ENCODE measurements at places on chromosomes 16 and 17.

DNA sequence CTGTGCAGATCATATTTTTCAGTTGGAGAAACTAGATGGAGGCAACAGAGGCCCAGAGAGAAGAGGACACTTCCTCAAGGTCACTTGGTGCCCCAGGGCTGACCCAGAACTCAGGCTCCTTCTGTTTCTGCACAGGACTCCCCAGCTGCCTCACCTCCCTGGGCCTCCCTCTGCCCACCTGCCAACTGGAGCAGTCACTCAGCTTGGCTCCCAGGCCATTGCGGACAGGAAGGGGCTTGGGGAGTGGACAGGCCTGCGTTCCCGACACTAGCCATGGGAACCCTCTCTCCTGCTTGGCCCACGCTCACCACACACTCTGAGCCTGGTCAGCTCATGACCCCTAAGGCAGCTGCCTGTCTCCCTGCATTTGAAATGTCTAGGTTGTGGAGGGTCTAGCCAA lies 78.1 kb upstream of the BRD7 start:
- DNase-seq = no peak

DNA sequence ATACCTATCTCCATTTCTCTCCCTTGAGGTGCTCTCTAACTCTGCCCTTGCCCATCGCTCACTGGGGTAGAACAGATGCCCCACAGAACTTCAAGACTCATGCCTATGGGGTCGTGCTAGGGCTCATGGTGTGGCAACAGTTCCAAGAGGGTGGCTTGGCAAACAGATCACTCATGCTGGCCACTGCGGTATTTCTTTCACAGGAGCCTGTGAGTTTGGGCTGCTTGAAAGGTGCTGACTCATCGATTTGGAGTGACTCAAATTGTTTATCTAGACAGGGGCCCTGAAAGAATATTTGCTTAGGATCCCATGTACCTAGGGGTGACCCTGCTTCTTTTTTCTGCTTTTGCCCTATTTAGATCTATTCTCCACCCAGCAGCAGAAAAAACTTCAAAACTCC lies 69.9 kb downstream of the IRX5 start:
- DNase-seq = peak; percentile 3

DNA sequence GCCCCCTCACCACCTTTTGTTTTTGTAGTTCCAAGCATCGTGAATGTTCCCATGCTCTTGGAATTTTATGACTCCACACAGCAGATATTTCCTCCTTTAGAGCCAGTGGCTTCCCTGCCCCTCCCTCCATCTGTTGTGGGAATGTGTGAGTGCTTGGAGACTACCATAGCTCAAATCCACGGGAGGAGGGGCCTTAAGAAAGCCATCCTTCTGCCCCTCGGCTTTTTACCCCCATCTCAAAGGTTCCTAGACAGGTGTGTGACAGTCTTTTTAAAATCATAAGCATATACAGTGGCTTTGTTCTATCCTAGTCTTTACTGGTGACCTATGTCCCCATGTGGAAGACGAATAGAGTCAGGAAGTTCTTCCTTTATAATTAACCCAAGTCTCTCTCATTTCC lies 47.2 kb downstream of the YPEL2 start:
- DNase-seq = peak; percentile 82

- no peak for DNase-seq
Observed at GRCh38 chr16:1028524-1029258, 43.9 kb upstream of the SSTR5 start.

DNA sequence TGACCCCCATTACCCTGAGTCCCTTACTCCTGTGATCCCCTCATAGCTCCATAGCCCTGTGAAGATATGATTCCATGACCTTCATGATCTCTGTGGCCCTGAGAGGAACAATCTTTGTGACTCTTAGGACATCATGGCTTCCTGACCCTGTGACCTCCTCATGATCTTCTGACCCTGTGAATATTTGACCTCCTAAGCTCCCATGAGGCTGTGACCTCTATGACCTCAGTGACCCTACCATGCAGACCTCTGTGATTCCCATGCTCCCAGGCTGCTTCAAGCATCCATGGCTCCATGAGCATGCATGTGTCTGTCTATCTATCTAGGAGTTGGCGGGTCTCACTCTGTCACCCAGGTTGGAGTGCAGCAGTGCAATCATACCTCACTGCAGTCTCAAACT lies 12.1 kb downstream of the RIPOR1 start:
- DNase-seq = no peak

DNA sequence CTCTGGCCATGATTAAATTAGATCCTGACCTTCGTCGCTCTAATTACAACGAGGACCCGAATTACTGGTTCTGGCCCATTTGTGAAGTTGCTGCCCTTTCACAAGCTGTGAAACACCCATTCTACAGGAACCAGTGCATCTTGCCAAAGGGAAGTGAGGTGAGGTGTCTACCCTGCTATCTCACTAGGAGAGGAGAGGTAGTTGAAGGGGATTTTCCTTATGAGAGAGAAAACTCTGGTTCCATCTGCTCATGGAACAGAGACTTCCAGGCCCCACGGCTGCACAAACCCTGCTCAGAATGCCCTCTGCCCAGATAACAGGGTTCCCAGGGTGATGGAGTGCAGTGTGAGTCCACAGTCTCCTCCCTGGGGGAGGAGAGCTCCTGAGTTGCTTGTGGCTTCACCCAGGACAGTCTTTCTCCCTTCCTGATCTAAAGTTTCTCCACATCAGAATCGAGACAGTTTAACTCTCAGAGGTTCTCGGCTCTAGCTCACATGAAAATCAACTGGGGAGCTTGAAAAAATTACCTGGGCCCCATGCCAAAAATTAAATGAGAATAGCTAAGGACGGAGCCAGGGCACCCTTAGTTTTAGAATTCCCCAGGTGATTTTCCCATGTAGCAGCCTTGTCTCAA lies 7.8 kb upstream of the SSTR2 start:
- no peak for DNase-seq

- DNase-seq = no peak
Observed at GRCh38 chr17:43808076-43808475, 24.9 kb downstream of the MPP3 start.

DNA sequence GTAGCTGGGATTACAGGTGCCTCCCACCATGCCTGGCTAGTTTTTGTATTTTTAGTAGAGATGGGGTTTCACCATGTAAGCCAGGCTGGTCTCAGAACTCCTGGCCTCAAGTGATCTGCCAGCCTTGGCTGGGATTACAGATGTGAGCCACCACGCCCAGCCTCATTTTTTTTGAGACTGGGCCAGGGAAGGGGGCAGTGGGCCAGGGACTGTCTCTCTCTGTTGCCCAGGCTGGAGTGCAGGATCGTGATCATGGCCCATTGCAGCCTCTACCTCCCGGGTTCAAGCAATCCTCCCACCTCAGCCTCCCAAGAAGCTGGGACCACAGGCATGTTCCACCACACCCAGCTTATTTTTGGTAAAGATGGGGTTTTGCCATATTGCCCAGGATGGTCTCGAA lies 16.0 kb downstream of the RSL1D1 start:
- no peak for DNase-seq

GRCh38 chr17:18966831-18967624 lies 15.1 kb downstream of the SLC5A10 start:
- no peak for DNase-seq

GRCh38 chr17:72969293-72969906 lies 123.1 kb downstream of the SLC39A11 start:
- DNase-seq = no peak

DNA sequence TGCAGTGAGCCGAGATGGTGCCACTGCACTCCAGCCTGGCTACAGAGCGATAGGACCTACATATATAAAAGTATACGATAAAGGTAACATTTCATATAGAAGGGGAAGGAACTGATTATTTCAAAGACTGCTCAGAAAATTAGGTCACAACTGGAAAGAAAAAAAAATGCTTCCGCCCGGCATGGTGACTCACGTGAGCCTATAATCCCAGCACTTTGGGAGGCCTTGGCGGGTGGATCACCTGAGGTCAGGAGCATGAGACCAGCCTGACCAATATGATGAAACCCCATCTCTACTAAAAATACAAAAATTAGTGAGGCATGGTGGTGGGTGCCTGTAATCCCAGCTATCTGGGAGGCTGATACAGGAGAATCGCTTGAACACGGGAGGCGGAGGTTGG lies 7.8 kb downstream of the TEX14 start:
- DNase-seq = no peak

- no peak for DNase-seq
Observed at GRCh38 chr17:56779898-56780777, 53.6 kb downstream of the C17orf67 start.

GRCh38 chr17:35942588-35943186 lies 826 bp downstream of the LYZL6 start:
- no peak for DNase-seq

DNA sequence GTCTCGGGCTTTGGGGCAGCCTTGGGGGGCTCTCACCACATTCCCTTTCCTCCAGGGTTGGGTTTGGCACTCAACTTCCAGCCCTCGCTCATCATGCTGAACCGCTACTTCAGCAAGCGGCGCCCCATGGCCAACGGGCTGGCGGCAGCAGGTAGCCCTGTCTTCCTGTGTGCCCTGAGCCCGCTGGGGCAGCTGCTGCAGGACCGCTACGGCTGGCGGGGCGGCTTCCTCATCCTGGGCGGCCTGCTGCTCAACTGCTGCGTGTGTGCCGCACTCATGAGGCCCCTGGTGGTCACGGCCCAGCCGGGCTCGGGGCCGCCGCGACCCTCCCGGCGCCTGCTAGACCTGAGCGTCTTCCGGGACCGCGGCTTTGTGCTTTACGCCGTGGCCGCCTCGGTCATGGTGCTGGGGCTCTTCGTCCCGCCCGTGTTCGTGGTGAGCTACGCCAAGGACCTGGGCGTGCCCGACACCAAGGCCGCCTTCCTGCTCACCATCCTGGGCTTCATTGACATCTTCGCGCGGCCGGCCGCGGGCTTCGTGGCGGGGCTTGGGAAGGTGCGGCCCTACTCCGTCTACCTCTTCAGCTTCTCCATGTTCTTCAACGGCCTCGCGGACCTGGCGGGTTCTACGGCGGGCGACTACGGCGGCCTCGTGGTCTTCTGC lies 8.4 kb downstream of the SLC16A3 start:
- DNase-seq = no peak

DNA sequence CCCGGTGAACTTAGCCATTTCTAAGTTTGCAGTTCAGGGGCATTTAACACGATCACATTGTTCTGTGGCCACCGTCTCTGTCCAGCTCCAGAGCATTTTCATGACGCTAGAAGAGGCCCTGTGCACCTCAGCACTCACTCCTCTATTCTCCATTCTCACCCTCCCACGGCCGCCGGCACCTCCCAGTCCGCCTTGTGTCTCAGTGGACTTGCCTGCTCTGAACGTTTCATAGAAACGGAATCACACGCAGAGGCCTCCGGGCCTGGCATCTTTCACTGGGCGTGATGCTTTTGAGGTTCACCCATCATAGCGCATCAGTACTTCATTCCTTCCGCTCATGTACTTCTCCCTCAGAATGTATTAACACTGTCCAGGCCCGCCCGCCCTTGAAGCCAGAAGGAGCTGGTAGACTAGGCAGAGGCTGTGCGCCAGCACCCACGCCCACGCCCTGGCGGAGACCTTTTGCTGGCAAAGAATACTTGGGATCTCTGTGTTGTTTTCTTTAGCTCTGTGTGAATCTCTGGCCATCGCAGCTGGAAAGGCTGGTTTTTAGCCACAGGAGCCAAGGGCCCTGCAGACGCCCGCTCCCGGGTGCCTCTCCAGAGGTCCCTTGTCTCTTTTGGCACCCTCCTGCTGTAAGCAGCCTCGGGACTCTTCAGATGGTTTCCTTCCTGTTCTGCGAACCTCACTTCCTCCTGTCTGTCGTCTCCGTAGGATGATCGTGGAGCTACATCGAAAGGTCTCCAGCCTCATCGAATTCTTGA lies 23.4 kb upstream of the JPT2 start:
- no peak for DNase-seq

DNA sequence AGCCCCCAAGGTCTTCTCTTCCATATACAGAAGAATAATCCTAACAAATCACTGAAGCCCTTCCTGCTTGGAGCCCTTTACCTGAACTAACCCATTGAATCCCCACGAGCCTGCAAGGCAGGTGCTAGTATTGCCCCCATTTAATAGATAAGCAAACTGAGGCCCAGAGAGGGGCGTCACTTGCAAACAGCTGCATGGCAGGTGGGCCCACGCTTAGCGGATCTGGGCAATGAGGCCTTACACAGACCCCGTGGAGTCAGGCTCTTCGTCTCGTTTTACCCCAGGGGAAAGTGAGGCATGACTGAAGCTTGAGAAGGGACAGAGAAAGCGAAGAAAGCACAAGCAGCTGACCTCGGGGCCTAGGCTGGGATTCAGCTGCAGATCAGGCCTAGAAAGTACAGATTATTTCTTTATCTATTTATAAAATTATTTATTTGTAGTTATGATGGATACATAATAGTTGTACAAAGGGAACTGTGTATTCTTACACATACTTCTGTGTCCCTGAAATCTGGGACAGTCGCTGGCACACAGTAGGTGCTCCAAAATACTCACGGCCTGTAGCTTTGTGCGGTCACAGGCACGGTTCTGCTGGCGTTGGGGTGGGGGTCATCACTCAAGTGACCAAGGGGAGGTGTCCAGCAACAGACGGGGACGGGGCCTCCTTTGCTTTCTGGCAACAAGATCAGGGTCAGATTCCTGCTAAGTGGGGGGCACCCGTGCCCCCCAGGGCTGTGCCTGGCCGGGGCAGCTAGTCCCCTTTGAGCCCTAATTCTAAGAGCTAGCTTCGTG lies 223.2 kb upstream of the GSE1 start:
- no peak for DNase-seq

DNA sequence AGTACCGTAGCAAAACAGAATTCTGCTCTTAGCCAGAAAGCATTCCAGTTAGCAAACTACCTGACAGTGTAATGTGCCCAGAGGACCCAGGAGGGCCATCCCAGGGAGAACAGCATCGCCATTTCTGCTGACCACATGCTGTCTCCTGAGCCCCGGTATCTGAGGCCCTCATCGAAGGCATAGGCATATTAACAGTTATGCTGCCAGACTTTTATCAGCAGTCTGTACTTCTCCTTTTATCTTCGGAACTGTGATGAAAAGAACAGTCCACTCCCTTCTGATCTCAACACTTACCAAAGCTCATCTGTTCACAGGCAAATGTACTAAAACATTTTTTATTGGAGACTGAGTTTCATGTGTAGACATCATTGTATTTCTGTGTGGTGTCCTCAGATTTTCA lies 236.4 kb downstream of the PRKCA start:
- DNase-seq = no peak

DNA sequence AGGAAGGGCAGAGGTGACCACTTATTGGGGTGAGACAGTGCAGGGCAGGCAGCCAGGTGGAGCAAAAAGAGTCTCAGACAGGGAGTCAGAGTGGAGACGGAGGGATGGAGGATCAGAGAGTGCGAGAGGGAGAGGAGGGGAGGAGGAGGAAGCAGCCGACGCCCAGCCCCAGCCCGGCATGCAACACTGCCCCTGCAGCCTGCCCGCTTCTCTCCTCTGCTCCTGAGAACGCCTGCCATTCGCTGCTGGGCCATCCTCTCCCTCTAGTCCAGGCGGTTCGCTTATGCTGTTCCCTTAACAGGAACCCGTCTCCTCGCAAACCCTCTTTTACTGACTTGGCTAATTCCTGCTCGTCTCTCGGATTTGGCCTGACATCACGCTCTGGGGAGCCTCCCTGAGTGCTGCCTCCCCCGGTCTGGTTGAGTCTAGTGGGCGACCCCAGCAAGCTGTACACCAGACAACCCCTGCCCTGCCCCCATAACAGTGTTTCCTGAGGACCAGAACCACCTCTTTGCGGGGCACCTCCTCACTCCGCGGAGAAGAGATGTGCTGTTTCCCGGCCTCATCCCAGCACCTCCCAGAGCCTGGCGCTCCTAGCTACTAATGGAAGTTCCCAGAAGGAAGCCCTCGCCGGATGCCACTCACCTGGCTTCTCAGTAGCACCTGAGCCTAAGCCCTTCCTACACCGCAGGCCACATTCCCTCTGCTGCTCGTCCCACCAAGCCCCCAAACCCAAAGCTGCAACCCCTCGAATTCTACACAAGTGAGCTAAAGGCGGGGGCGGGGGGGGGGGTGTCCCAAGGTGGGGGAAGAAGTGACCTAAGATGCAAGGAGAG lies 61.2 kb upstream of the CCL1 start:
- DNase-seq = no peak

Measured in non-pigmented ciliary epithelial cell (primary cell).